ENCODE measurements at places on chromosomes 16 and 17.

GRCh38 chr17:61393904-61394629 lies 5.6 kb upstream of the TBX2 start:
- no peak for DNase-seq

GRCh38 chr17:64006361-64007088 lies 8.4 kb downstream of the PRR29 start:
- no peak for DNase-seq

DNA sequence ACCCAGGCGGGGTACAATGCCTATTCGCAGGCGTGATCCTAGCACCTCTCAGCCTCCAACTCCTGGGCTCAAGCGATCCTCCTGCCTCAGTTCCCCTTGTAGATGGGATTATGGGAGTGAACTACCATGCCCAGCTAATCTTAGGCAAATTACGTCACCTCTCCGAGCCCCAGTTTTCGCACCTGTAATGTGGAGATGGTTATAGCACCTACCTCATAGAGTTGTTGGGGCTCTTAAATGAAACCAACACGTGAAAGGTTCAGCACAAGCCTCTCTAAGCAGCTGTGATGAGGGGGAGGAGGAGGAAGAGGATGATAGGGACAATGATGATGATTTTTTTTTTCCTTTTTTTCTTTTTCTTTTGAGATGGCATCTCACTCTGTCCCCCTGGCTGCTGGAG lies 59.9 kb downstream of the ABR start:
- DNase-seq, result no peak

GRCh38 chr17:4026255-4026654 lies 62.0 kb upstream of the ATP2A3 start:
- DNase-seq, result no peak

DNA sequence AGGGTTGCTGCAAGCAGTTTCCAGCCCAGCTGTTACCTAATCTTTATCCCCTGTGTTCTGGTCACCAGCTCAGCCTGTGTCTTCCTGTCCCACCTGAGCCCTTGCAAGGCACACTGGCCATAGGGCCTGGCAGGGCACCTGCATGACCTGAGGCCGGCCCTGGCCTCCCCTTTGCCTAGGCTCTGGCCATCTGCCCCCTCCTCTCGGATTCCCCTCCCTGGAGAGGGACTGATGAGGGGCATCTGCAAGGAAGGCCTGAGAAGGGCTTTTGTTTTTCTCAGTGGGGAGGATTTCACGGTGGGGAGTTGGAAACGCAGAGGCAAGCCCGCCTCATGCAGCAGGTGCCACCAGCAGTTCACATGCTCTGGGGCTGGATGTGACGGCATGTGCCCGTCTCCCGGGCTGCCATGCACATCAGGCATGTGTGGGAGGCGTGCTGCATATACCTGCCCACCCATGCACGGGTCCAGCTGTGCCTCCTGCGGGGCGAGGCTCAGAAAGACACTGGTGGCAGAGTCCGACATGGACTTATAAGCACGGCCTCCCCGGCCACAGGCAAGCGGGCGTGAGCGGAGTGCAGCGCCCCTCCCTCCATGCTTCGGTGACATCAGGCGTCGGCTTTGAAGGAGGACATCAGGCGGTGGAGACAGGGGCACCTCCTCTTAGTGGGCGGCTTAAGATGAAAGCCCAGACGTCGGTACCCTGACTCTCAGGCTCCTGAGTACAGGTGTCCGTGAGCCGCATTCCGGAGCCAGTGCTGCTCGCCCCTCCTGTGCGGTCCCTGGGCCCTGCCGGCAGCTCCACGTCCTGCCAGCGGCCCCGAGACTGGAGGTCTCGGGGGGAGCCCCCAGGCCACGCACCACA lies 16.5 kb downstream of the ASPSCR1 start:
- no peak for DNase-seq

GRCh38 chr17:13405807-13406206 lies 195.9 kb downstream of the HS3ST3A1 start:
- no peak for DNase-seq

- DNase-seq, result no peak
Measured at GRCh38 chr16:11497851-11498289, 88.8 kb downstream of the LITAF start.

DNA sequence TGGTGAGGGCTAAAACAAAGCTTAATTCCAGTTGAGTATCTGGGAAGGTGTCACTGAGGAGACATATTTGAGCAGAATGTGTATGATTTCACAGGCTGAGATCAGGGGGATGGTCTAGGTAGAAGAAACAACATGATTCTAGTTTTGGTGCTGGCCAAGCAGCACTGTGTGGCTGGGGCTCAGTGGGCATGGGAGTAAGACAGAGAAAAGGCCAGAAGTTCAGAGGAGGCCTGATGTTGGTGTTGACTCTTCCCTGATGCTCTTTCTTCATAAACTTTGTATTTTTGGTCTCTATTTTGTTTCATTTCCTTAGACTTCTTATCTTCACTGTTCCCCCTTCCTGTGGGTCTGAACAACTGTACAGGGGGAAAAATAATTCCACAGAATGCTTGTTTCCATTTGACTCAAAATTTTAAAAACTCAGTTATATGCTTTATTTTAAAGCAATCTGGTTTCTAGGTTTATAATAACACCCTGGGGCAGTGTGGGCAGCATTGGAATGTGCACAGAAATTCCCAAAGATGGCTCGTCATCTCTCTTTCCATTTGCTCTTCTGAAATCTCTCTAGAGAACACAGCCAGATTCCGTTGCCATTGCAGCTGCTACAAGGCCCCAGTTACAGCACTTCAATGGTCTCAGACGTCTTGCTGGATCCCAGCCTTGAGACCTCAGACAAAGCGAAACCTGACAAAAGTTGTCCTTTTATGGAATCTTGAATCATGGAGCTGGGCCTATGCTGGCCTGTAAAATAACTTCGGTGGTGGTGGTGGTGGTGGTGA lies 68.3 kb downstream of the SNX11 start:
- DNase-seq, result no peak

GRCh38 chr16:70592106-70592571 lies 54.2 kb upstream of the IL34 start:
- no peak for DNase-seq

GRCh38 chr16:58010886-58011285 lies 9.7 kb downstream of the USB1 start:
- DNase-seq, result no peak

- no peak for DNase-seq
Measured at GRCh38 chr17:42563143-42563509, 1.2 kb downstream of the COASY start.

- DNase-seq, result no peak
Measured at GRCh38 chr16:89696670-89697128, 4.8 kb downstream of the SPATA2L start.

DNA sequence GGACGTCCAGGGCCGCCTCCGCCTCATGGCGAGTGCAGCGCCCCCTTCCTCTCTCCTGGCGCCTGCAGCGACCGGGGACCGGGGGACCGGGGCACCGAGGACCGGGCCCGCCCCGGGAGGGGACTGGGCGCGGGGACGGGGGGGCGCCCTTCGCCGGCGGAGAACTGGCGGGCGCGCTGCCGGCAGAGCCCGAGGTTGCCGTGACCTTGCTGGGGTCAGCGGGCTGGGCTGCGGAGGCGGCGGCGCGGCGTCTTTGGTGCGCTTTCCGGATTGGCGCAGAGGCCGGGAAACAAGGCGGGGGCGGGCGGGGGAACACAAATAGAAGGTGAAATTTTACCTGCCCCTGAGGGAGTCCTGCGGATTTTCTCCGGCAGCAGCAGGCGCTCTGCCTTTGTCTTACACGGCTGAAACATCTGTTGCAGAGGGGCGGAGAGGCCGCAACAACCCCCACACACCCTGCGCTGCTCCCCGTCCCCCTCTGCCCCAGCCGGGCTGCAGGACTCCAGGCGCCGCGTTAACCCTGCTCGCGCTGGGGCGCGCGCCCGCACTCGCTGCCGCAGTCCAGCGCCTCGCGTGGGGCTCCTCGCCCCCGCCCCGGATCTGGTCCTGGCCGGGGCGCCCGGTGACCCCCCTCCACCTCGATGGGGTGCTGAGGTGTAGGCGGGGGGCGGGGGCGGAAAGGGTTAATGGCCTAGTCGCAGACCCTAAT lies 53.5 kb downstream of the SREBF1 start:
- peak; percentile 53 for DNase-seq

- DNase-seq, result no peak
Measured at GRCh38 chr17:75269844-75270217, 1.2 kb downstream of the MIF4GD start.

GRCh38 chr17:5282642-5283217 lies 646 bp downstream of the RABEP1 start:
- peak; percentile 29 for DNase-seq

DNA sequence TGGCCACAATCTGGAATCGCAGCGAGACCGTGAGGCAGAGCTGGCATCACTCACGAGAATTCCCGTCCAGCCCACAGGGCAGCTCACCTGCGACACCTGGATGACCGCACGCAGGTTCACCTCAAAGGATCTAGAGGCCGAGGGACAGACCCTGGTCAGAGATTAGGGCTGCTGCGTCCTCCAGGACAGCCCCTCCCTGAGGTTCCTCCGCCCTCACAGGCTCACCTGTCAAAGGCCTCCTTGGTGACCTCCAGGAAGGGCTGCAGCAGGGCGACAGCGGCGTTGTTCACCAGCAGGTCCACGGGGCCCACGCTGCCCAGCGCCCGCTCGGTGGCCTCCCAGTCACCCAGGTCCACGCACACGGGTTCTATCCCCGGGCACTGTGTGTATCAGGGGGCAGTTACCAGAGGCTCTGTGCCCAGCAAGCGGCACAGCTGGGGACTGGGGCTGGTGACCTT lies 834 bp downstream of the DCXR start:
- no peak for DNase-seq

DNA sequence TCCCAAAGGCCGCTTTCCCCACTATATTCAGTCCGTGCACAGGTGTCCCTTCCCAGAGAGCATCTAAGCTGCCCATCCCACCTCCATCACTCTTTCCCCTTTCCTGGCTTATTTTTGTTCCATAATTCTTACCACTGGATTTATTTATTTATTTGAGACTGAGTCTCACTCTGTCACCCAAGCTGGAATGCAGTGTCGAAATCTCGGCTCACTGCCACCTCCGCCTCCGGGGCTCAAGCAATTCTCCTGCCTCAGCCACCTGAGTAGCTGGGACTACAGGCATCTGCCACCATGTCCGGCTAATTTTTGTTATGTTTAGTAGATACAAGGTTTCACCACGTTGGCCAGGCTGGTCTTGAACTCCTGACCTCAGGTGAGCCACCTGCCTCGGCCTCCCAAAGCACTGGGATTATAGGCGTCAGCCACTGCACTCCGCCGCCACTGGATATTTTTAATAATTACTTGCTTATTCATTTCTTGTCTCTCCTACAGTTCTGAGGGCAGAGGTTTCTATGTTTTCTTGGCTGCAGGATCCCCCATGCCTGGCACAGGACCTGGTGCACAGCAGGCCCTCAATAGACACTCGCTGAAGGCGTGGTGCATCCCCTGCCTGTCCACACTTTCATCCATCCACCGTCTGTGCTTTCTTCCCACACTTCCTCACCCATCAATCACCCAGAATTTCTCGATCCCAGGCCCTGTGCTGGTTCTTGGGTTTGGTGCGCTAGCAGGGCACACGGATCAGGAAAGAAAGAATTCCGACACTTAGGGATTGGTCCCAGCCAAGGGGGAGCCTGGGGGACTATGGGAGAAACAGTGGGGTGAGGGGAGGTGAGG lies 9.9 kb upstream of the ADGRG1 start:
- DNase-seq, result no peak

GRCh38 chr16:85176541-85177447 lies 64.5 kb upstream of the CIBAR2 start:
- DNase-seq, result no peak

DNA sequence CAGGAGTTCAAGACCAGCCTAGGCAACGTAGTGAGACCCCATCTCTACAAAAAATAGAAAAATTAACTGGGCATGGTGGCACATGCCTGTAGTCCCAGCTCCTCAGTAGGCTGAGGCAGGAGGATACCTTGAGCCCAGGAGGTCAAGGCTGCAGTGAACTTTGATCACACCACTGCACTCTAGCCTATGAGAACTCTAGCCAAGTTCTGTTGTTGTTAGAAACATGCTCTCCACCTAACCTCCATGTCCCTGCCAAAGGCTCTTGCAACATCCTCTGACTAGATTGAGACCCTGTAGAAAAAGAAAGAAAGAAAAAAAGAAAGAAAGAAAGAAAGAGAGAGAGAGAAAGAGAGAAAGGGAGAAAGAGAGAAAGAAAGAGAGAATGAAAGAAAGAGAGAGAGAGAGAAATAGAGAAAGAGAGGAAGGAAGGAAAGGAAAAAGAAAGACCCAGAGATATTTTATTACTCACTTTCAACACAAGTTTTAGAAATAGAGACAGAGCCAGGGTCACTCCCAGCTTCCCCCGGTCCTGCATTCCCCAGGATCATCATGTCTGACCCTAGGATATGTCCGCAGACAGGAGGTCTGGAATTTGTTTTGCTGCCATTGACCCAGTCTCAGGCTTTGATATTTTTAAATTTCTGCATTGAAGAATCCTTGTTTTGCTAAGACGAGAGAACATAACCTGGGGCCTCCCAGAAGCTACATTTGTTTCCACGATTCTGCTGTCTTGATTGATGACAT lies 376.5 kb upstream of the CDH5 start:
- DNase-seq, result no peak

Data from nucleus accumbens (tissue), 56 donors.